Fibroblast of skin of abdomen (primary cell): ENCODE measurements at places on chromosomes 12 and 14.

DNA sequence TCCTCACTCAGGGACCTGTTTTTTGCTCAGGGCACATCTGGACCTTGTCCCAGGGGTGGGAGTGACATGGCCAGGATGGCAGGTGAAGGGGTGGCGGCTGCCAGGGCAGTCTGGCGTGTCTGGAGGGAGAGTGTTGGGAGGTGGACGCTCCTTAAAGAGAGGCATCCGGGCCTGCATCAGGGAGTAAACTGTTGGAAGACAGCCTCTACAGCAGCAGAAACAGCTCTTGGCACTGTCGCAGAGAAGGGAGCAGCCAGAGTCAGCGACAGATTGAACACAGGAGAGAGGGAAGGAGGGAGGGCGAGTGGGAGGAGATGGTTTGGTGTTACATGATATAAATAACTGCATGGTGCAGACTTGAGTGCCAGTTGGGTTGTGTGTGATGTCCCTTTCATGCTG, 52.8 kb downstream of the IGF1 start:
- no peak for DNase-seq

- DNase-seq: no peak
Observed at GRCh38 chr12:24895612-24896011, 53.3 kb downstream of the BCAT1 start.

- DNase-seq: no peak
Observed at GRCh38 chr12:98955284-98955683, 310.2 kb downstream of the APAF1 start.

GRCh38 chr14:103693515-103693914, 21.7 kb downstream of the XRCC3 start:
- no peak for DNase-seq

DNA sequence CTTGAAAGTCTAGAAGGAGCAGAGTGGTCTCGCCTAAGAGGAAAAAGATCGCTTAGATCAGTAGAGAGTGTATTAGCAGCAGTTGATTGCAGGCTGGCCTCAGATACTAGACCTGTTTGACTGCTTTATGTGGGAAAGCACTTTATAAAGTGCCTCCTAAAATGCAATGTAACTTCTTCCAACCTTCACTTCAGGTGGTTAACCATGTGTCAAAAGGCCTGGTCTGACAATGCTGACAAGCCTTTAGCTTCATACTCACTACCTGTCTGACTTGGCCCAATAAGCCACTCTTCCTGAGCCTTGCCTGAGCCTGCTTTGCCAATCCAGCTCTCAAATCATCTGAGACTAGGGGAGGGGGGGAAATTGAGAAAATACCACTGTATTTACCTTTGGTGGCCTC, 14.6 kb downstream of the MGAT4C start:
- DNase-seq: no peak
